Tibial nerve (tissue), 4 donors: ENCODE measurements at places on chromosomes 12 and 14. TPM values are rescaled to one million over a fixed set of nuclear protein-coding genes. Genes with fewer than 3 reads are reported as not detected.

DNA sequence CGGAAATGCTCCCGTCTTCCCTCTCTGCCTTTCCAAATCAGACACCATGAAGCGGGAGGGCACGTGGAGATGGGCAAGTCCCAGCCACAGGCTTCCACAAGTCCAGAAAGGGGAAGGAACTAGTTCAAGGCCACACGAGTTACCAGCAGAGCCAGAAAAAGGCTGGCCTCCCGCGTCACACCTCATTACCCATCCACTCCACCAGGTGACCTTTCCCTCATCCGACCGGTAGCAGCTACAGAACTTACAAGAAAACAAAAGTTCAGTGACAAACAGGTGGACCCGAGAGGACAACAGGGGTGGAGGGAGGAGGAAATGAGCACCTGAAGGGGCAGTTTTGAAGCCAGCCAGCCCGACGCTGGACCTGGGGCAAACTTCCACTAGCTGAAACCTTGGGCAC is 46.9 kb downstream of the CHGA start:
- H3K27ac ChIP-seq: no peak overlapping the region
- no peak for DNase-seq
- no peaks in the 10 kb centered on the region for H3K27me3 ChIP-seq
- H3K36me3 ChIP-seq: no peaks in the 10 kb centered on the region
- H3K4me1 ChIP-seq: no peaks in the 10 kb centered on the region
- no peak overlapping the region for H3K4me3 ChIP-seq

GRCh38 chr12:89861086-89861485 is 152.4 kb upstream of the ATP2B1 start:
- peaks cover 11% of the 10 kb centered on the region for H3K4me1 ChIP-seq
- H3K27ac ChIP-seq: no peak overlapping the region
- H3K27me3 ChIP-seq: no peaks in the 10 kb centered on the region
- H3K4me3 ChIP-seq: no peak overlapping the region

- DNase-seq: no peak
- peaks cover 54% of the 10 kb centered on the region for H3K4me1 ChIP-seq
- no peaks in the 10 kb centered on the region for H3K27me3 ChIP-seq
- H3K27ac ChIP-seq: peak overlapping the region; percentile 78
Measured at GRCh38 chr12:575129-575502, 88.1 kb downstream of the NINJ2 start.

GRCh38 chr12:112938751-112939150 is 477 bp downstream of the OAS3 start:
- peak overlapping the region; percentile 83 for H3K4me3 ChIP-seq
- peak overlapping the region; percentile 73 for H3K27ac ChIP-seq
- peaks cover 7% of the 10 kb centered on the region for H3K36me3 ChIP-seq
- H3K27me3 ChIP-seq: no peaks in the 10 kb centered on the region
- peaks cover 3% of the 10 kb centered on the region for H3K4me1 ChIP-seq
- no peak for DNase-seq

DNA sequence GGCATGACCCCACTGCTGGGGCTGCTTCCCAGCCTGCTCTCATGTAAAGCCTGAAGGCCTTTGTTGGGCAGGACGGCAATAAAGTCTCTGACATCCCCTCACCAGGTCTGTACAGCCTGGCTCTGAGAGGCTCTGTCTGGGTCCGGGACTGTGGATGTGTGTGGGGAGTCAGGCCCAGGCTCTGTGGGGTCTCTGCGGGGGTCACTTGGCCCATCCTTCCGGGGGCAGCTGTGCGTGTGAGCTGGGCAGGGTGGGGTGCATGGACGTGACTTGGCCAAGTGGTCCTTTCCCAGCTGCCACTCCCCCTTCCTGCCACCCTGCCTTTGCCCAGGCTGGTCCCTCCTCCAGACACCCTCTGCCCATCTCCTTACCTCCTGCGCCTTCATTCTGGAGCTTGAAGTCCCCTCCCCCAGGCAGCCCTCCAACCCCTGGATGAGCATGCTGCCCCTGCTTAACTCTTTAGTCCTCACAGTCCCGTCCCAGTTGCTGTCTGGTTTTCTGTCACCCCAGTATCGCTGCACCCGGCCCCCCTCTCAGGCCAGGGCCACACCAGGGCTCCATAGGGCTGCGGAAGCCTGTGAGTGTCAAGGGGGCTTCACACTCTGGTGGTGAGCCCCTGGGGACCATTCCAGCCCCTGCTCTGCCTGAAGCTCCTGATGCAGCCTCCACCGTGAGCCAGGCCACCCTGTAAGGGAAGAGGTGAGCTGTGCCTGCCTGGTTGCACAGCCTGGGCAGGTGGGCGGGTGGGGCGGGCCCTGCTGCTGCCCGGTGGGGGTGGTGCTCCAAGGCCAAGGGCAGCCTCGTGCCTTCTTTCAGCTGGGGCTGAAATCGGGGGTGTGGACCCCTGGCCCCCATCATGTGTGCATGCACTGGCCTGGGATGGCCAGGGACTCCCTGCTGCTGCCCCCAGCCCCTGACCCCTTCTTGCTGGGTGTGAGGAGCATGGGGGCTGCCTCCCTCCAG is 25.5 kb upstream of the KIF26A start:
- peaks cover 39% of the 10 kb centered on the region for H3K27me3 ChIP-seq
- peaks cover 20% of the 10 kb centered on the region for H3K4me1 ChIP-seq
- H3K36me3 ChIP-seq: no peaks in the 10 kb centered on the region
- no peak overlapping the region for H3K27ac ChIP-seq
- no peak overlapping the region for H3K4me3 ChIP-seq

- peaks cover 25% of the 10 kb centered on the region for H3K27me3 ChIP-seq
- peaks cover 27% of the 10 kb centered on the region for H3K36me3 ChIP-seq
- DNase-seq: no peak
- H3K27ac ChIP-seq: no peak overlapping the region
- H3K4me1 ChIP-seq: peaks cover 5% of the 10 kb centered on the region
Measured at GRCh38 chr12:57743769-57744168, 1.1 kb upstream of the TSPAN31 start.

DNA sequence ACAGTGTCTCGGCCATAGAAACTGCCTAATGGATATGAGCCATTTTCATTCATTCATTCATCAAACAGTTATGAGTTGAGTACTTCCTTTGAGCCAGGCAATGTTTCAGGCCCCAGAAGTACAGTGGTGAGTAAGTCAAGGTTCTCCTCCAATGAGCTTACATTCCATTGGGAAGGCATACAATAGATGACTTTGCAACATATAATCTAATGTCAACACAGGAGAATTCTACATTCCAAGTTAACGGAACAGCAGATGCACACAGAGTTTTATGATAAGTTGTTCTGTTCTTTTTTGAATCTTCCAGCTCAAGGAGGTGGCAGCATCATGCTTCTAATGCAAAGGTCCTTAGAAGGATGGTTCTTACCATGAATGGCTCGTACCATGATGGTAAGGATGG is 3.2 kb upstream of the RFC5 start:
- no peaks in the 10 kb centered on the region for H3K36me3 ChIP-seq
- no peak overlapping the region for H3K27ac ChIP-seq
- H3K4me3 ChIP-seq: no peak overlapping the region
- H3K4me1 ChIP-seq: peaks cover 19% of the 10 kb centered on the region
- no peaks in the 10 kb centered on the region for H3K27me3 ChIP-seq

- H3K27me3 ChIP-seq: no peaks in the 10 kb centered on the region
- H3K4me1 ChIP-seq: no peaks in the 10 kb centered on the region
- DNase-seq: no peak
- no peak overlapping the region for H3K4me3 ChIP-seq
- H3K36me3 ChIP-seq: no peaks in the 10 kb centered on the region
Measured at GRCh38 chr12:70721216-70721615, 84.0 kb upstream of the PTPRB start.

DNA sequence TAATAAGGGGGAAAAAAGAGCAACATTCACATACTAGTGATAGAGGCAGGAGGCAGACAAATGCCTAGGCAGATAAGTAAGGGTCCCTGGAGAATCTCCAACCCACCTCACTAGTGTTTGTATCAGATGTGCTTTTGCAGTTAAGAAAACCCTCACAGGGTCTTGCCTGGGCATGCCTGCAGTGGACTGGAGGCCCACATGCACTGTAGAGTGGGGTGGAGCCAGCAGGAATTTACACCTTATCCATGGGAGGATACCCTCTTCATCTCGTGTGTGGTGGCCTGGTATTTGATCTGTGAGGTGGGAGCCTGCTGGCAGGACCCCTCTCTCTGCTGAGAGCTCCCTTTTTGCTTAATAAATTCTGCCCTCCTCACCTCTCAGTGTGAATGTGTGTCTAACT is 238.0 kb upstream of the SLC16A7 start:
- H3K27ac ChIP-seq: no peak overlapping the region
- no peak overlapping the region for H3K4me3 ChIP-seq
- no peaks in the 10 kb centered on the region for H3K4me1 ChIP-seq
- H3K36me3 ChIP-seq: no peaks in the 10 kb centered on the region

DNA sequence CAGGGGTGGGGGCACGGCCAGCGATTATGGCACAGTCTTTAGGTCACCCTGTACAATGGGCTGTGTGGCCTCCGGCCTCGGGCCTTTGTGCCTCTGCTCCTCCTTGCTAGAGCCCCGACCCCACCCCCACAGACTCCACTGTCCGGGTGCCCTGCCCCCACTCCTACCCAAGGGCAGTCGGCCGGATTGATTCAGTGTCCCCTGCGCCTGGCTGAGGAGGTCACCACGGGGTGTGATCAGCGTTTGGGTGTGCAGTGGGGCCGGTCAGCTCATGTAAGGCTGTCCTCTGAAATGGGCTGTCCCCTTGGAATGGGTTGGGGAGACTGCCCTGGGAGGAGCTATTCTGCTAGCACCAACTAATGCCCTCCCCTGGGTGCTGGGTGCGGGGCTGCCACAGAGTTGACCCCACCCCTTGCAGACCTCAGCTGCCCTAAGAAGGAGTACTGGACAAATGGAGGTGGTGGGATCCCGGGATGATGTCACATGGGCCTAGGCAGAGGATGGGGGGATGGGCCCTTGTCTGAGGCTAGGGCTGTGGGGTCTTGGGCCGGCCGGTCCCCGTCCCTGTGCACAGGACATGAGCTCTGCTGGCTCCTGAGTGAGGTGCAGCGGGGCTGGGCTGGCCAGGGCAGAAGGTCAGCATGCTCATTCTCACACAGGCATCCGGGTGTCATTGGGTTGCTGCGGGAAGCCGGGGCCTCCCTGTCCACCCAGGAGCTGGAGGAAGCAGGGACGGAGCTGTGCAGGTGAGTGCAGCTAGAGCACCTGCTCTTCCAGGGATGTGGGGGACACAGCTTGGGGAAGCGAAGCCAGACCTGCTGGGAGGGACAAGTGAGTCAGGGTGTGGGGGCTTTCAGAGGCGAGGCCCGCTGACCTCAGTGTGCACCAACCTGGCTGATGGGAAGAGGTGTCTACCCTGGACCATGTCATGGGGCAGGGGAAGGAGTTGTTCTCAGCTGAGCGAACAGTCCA is 23.4 kb downstream of the ASPG start:
- H3K27me3 ChIP-seq: no peaks in the 10 kb centered on the region
- H3K36me3 ChIP-seq: no peaks in the 10 kb centered on the region
- H3K27ac ChIP-seq: no peak overlapping the region
- H3K4me3 ChIP-seq: no peak overlapping the region

GRCh38 chr12:2195085-2195484 is 142.3 kb downstream of the CACNA1C start:
- DNase-seq: no peak
- no peaks in the 10 kb centered on the region for H3K27me3 ChIP-seq
- no peak overlapping the region for H3K4me3 ChIP-seq

GRCh38 chr12:87323369-87323768 is 705.8 kb downstream of the C12orf50 start:
- no peak for DNase-seq
- H3K36me3 ChIP-seq: no peaks in the 10 kb centered on the region
- H3K27ac ChIP-seq: no peak overlapping the region
- no peak overlapping the region for H3K4me3 ChIP-seq

The GPR137C gene
- total RNA-seq: 1.2 TPM

The LMO3 gene
- total RNA-seq: 20.1 TPM
